IPS DF 6.9 (cell line): ENCODE measurements at places on chromosomes 7 and 10.

- H3K27me3 ChIP-seq = no peaks in the 10 kb centered on the region
- H3K4me3 ChIP-seq = no peak overlapping the region
- no peak for DNase-seq
- H3K36me3 ChIP-seq = peaks cover 52% of the 10 kb centered on the region
Observed at GRCh38 chr7:100679129-100679926, 5.8 kb downstream of the GNB2 start.

DNA sequence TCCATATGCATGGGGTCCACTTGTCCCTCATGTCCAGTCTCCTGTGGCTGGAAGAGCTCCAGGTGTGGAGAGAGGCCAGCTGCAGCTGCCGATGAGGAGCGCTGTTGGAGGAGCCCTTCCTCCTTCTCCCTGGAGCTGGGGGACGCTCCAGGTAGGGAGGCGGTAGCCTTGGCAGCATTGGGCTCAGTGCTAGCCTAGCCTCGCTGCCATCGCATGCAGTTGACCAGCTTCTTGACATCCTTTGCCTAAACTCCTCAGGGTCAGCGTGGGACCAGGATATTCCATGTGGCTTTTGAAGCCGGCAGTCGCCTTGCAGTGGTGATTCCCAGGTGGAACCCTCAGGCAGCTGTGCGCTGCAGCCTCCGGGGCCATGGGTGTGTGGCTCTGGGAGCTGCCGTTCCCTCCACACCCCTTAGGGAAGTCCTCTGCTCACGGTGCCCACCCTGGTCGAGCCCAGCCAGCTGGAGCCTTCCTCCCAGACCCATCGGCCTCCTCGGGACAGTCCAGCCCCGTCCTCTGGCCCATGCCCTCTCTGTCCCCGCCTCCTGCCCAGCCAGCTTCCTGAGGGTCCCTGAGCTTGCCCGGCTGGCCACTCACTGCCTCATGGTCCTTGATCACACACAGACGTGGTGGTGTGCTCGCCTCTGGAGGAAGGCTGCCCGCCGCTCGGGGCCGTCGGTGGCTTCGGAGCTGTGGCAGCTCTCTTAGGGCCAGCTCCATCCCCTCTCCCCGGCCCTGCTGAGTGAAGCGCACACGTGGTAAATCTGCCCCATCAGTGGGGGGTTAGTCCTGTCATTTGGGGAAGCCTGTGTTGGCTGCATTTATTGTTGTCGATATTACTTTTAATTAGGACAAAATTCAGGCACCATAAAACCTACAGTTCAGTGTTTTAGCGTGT, 21.2 kb downstream of the INPP5A start:
- H3K27ac ChIP-seq = no peak overlapping the region
- H3K4me3 ChIP-seq = no peak overlapping the region
- H3K27me3 ChIP-seq = no peaks in the 10 kb centered on the region

DNA sequence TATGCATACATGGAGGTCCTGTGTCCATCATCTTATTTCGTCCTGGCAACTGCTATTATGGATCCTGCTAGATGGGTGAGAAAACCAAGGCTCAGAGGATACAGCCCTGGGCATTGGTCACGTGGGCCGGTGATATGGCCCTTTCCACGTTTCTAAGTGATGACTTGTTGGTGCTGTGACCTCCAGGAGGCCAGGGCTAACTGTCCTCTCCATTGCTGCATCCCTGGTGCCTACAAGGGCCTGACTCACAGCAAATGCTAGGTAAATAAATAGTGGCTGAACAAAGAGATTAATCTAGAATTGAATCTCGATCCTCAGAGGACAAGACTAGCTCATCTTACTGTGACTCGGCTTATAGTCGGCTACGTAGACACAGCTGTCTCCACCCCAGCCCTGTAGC, 78.6 kb downstream of the FAM53B start:
- H3K27me3 ChIP-seq = no peaks in the 10 kb centered on the region
- H3K27ac ChIP-seq = no peak overlapping the region
- no peak overlapping the region for H3K4me3 ChIP-seq
- H3K36me3 ChIP-seq = no peaks in the 10 kb centered on the region
- H3K4me1 ChIP-seq = no peaks in the 10 kb centered on the region

DNA sequence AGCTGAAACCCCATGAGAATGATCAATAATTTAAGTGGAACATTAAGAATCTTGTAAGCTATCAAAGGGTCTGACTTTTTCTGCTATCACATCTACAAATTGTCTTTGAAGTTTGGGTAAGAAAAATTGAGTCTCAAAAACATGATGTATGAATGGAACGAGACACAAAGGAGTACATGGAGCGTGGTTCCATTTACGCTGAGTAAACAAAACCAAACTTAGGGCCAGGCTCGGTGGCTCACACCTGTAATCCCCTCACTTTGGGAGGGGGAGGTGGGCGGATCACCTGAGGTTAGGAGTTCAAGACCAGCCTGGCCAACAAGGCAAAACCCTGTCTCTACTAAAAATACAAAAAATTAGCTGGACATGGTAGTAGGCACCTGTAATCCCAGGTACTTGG, 24.3 kb downstream of the SMC3 start:
- peaks cover 5% of the 10 kb centered on the region; the same call in 1 of the 2 replicates for H3K36me3 ChIP-seq
- no peak overlapping the region for H3K4me3 ChIP-seq
- DNase-seq = no peak
- no peaks in the 10 kb centered on the region for H3K27me3 ChIP-seq
- H3K27ac ChIP-seq = no peak overlapping the region
- H3K4me1 ChIP-seq = no peaks in the 10 kb centered on the region

DNA sequence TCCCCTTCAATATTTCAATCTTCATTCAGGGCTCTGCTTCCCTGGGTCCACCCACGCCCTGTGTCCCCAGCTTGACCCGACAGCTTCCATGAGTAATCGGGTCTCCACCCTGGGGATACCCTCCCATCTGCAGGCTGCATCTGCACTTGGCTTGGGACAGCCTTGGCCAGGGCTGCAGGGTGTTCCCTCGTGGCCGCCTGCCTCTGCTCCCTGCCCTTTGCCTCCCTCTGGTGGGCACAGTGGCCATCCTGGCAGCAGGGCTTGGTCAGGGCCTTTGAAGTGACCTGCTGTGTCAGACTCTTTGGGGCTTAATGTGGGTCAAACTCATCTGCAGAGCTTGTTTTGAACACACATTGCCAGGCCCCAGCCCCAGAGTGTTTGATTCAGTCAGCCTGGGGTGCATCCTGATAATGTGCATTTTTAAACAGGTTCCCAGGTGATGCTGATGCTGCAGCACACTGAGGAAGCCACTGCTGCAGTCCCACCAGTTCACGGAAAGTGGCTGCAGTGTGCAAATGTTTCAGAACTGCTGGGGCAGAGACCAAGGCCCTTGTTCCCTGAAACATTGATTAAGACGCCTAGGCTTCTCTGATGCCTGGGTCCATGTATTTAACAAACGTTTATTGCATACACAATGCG, 80.7 kb upstream of the SEC61G start:
- H3K4me3 ChIP-seq = no peak overlapping the region
- H3K27me3 ChIP-seq = no peaks in the 10 kb centered on the region
- H3K27ac ChIP-seq = no peak overlapping the region
- H3K4me1 ChIP-seq = no peaks in the 10 kb centered on the region
- peak; percentile 27 for DNase-seq

DNA sequence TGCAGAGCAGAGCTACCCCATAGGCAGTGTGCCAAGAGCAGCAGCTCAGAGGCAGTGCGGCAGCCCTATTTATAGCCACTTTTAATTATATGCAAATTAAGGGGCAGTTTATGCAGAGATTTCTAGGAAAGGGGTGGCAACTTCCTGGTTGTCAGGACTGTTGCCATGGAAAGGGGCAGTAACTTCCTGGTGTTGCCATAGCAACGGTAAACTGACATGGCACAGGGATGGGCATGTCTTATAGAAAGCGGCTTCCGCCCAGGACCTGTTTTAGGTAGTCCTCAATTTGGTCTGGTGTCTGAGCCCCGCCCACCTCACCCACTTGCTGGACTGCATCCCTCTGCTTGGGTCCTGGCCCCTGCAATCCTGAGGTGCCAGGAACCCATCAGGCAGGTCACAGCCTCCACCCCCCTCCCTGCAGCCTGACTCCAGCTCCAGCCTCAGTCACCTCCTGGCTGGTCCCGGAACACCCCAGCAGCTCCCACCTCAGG, 115.8 kb downstream of the TMEM130 start:
- H3K27me3 ChIP-seq = no peaks in the 10 kb centered on the region
- DNase-seq = no peak
- no peak overlapping the region for H3K27ac ChIP-seq
- H3K4me3 ChIP-seq = no peak overlapping the region
- H3K36me3 ChIP-seq = no peaks in the 10 kb centered on the region

DNA sequence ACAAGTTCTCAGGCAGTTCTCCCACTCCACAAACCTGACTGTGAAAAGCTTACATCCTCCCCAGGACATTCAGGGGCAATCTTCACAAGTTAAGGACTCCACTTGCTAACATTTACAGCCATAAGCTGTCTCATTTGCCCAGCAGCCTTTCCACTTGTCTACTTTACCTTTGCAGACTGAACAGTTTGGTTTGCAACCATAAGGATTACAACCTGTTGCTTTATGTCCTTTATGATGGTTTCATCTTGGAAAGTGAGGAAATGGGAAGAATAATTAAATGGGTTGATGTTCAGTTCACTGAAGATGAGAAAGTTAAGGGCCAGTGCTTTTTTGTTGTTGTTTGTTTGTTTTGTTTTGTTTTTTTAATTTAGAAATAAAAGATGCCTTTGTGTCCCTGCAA, 92.4 kb downstream of the FAM204A start:
- no peaks in the 10 kb centered on the region for H3K4me1 ChIP-seq
- H3K27ac ChIP-seq = no peak overlapping the region
- H3K36me3 ChIP-seq = no peaks in the 10 kb centered on the region
- no peak overlapping the region for H3K4me3 ChIP-seq

DNA sequence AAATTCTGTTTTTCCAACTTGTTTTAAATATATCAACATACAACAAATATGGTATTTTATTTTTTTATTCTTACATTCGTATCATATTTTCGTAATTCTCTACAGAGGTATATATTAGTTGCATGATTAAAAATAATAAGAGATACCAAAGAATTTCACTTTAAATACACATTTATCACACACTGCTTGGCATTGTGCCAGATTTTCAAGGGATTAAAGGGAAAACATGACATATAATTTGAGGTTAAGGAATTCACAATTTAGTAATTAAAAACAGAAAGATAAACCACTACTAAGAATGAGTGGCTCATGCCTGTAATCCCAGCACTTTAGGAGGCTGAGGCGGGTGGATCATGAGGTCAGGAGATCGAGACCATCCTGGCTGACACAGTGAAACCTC, 484.7 kb upstream of the SORCS1 start:
- H3K4me3 ChIP-seq = no peak overlapping the region
- no peak for DNase-seq
- H3K36me3 ChIP-seq = no peaks in the 10 kb centered on the region
- no peaks in the 10 kb centered on the region for H3K4me1 ChIP-seq
- H3K27ac ChIP-seq = no peak overlapping the region

DNA sequence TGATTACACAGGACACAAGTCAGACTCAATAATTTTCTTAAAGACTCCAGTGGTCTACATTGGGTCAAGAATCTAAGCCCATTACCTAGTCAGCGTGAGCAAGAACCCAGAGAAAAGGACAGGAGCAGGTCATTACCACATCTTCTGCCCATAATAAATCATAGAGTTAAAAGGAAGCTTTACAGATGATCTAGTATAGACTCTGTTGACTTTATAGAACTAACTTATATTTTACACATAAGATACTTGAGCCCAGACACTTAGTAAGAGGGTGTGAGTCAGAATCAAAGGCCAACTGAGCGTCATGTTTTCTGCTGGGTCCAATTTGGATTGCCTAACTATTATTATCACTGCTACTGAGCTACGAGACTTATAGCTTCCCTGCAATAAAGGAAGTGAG, 206.1 kb upstream of the NPSR1 start:
- no peaks in the 10 kb centered on the region for H3K27me3 ChIP-seq
- H3K4me3 ChIP-seq = no peak overlapping the region
- no peaks in the 10 kb centered on the region for H3K4me1 ChIP-seq
- H3K36me3 ChIP-seq = no peaks in the 10 kb centered on the region

DNA sequence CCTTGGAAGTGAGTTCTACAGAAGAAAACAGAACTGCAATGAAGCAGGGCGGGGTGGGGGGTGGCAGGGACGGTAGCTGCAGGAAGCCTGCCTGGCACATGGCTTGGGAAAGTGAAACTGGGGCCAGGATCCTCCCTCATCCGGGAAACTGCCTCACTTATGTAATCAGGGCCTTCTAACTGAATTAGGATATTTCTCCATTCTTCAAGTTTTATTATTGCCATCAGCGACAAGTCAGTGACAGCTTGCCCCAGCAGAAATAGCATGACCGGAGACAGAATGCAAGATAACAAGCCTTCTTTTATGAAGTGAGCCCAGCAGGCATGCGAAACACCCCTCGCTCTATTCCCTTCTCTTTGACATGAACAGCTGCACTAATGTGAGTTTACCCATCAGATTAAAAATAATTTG, 77.5 kb upstream of the CACUL1 start:
- no peak overlapping the region for H3K4me3 ChIP-seq
- peaks cover 2% of the 10 kb centered on the region; the same call in 1 of the 2 replicates for H3K4me1 ChIP-seq
- H3K27ac ChIP-seq = no peak overlapping the region
- H3K27me3 ChIP-seq = no peaks in the 10 kb centered on the region

- DNase-seq = peak; percentile 64
- no peaks in the 10 kb centered on the region for H3K36me3 ChIP-seq
- no peaks in the 10 kb centered on the region for H3K27me3 ChIP-seq
- H3K27ac ChIP-seq = no peak overlapping the region
- peaks cover 3% of the 10 kb centered on the region for H3K4me1 ChIP-seq
Observed at GRCh38 chr10:126598009-126598408, 72.5 kb downstream of the C10orf90 start.

DNA sequence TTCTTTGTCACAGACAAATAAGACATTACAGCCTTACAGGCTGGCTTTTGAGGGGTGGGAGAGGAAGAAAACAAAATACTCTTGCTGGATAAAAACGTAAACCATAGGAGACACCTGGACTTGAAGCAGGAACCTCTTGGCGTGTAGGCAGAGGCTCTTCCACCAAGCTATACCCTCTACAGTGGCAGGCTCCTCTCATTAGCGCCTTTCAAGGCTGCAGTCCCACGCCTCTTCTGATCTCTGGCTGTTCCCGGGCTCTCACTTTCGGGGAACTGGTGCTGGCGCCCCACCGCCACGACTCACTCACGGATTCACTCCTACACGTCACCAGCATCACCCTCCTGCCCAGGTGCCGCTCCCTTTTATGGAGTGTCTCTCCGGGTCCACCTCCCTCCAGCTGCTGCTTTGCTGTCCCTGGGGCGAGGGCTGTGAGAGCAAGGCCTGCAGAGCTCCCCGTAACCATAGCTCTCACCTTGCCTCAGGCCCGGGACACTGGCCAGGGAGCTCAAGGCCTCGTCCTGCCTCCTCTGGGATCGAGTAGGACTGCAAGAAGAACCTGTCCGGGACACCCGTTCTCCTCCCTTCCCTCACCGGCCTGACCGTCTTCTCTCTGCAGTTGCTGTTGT, 62.6 kb downstream of the ZNF777 start:
- DNase-seq = no peak
- no peaks in the 10 kb centered on the region for H3K36me3 ChIP-seq
- H3K27ac ChIP-seq = no peak overlapping the region
- no peak overlapping the region for H3K4me3 ChIP-seq

- H3K27ac ChIP-seq = no peak overlapping the region
- H3K27me3 ChIP-seq = no peaks in the 10 kb centered on the region
- no peak for DNase-seq
- H3K36me3 ChIP-seq = no peaks in the 10 kb centered on the region; the same call in 1 of the 2 replicates
- peaks cover 1% of the 10 kb centered on the region; the same call in 1 of the 2 replicates for H3K4me1 ChIP-seq
Observed at GRCh38 chr7:111903797-111904196, 302.4 kb downstream of the DOCK4 start.
